Kasumi-1 (cell line): ENCODE measurements at places on chromosomes 16 and 17.

DNA sequence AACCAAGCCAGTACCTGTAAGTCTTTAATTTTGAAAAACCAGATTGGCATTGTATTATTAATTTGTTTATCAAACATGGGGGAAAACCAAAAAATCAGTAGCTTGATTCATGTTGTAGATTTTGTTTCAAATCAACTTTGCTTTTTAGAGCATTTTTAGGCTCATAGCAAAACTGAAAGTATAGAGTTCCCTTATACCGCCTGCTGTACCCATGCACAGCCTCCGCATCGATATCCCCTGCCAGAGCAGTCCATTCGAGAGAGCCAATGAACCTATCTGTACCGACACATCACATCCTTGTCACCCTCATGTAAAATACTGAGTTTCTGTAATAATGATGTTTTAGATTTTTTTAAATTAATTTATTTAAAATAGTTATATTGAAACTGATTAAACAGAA is 16.2 kb upstream of the MRC2 start:
- peak; percentile 39 for DNase-seq

DNA sequence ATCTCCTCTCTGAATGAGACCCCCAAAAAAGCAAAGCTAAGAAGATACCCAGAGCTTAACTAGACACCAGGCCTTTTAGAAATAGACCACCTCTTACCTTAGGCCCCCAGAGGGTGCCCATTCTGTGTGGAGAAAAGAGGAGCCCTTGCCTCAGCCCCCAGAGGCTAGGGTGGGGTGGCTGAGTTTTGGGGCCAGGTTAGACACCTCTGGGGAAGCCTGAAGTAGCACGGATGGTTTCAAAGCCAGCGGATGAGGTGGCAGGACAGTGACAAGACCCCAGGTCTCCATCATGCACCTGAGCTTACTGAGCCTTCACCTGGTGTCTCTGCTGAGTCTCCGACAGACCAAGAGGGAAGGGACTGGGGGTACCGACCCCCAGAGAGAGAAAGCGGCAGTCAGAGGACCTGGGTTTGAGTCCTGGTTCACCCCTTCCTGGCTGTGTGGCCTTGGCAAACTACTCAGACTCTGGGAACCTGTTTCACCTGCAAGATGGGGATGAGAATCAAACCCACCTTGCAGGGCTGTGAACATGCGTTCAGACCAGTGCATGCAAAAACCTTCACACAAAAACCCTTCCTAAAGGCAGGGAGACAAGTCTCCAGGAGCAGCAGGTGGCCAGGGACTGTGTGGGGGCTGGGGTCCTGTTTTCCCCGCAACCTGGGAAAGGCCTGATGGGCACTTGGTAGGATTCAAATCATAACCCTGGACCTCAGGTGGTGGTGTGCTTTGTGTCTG is 7.7 kb downstream of the SCGB1C2 start:
- no peak for DNase-seq

- DNase-seq: no peak
These were observed 53.3 kb upstream of the KCNJ16 start for GRCh38 chr17:70021726-70022125.

DNA sequence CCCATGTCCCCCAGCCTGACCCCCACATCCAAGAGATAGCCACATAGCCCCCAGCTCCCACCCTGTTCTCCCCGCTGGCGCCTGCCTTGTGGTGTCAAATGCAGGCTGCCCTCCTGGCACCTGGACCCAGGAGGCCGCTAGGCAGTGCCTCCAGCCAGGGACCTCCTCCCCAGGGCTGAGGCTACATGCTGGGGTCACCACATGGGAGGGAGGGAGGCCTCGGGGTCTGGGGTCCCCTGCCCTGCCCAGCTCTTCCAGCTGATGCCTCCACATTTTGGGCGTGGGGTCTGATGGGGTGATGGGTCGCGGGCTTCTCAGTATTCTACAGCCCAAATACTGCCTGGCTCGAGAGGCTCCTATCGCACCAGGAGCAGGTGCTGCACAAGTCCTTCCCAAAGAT is 9.5 kb downstream of the TBC1D26 start:
- DNase-seq: no peak

DNA sequence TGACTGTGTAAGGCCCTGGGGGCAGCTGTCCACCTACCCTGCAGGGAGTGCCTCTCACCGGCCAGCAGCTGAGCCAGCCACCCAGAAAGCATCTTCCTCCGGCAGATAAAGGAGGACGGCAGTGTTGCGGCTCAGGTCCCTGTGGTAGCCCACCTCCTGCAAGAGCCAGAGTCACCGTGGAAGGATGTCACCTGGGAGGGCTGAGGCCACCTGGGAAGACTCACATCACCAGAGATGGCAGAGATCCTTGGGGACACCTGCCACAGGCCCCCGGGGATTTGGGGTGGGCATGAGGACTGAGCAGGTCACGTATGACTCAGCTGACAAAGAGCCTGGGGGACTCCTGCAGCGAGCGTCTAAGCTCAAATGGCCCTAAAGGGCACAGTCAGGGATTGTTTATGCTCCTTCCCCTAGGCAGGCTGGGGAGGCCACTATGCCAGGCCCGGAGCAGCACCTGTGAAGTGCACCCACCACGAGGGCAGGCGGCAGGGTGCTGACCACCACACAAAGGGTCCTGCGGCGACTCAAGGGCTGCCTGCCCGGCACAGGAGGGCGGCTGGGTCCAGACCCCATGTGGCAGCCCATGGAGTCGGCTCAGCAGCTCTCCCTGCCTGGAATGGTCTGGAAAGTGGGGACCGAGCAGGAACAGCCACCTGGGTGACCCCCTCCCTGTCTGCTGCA is 44.1 kb downstream of the TNFRSF13B start:
- no peak for DNase-seq

- no peak for DNase-seq
These were observed 20.3 kb downstream of the CLUH start for GRCh38 chr17:2691069-2691871.

GRCh38 chr16:77579351-77579891 is 142.9 kb upstream of the NUDT7 start:
- DNase-seq: no peak

DNA sequence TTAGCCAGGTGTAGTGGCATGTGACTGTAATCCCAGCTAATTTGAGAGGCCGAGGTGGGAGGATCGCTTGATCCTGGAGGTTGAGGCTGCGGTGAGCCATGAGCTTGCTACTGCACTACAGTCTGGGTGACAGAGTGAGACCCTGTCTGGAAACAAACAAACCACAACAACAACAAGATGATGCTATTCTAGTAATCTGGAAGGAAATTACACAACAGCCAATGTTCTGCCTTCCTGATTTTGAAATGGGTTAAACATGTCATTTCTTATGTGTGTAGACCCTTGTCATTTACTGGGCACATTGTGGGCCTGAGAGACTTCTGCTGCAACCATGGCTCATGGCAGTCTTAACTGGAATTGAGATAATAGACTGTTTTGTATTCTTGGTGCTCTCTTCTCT is 5.9 kb downstream of the COQ7 start:
- DNase-seq: no peak

- DNase-seq: peak; percentile 38
These were observed 1.4 kb downstream of the APRT start for GRCh38 chr16:88810166-88810911.

DNA sequence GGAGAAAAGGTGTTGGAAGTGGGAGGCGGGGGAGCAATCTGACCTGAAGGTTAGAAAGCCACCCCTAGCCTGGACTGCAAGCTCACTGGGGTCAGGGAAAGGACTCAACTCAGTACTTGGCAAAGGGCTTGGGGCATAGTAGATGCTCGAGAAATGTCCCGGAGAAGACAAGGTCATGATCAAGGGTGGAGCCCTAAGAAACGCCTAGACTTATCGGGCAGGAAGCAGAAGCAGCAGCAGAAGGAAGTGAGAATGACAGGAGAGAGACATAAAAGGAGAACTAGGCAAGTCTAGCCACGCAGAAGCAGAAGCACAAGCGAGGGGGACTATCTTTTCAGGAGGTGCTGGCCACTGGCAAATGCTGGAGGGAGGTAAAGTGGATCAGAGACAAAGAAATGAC is 10.2 kb downstream of the COTL1 start:
- peak; percentile 97 for DNase-seq

- no peak for DNase-seq
These were observed 6.4 kb downstream of the DPEP1 start for GRCh38 chr16:89619840-89620239.

GRCh38 chr17:48043176-48043575 is 5.0 kb upstream of the NFE2L1 start:
- DNase-seq: no peak

DNA sequence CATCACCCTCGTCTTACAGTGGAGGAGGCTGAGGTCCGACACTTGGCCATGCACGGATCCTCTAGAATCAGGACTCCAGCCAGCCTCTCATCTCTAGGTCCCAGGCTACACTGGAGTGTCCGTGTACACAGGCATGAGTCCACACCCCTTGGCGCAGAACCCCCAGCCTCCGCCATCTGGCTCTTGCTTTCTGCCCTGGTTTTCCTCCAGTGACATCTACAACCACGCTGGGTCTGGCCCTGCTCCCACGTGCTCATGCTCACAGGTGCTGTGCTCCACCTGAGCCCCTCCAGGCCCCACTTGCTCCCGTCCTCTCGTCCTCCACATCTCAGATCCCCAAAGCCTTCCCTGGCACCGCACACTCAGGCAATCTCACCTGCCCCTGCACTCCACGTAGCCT is 260.8 kb downstream of the ENGASE start:
- no peak for DNase-seq

GRCh38 chr17:34403006-34403405 is 40.0 kb upstream of the CCL1 start:
- DNase-seq: no peak

- no peak for DNase-seq
These were observed 683.1 kb upstream of the SALL1 start for GRCh38 chr16:51834133-51834532.

GRCh38 chr17:34378664-34379101 is 15.7 kb upstream of the CCL1 start:
- peak; percentile 87 for DNase-seq

GRCh38 chr17:9123594-9124553 is 102.6 kb downstream of the NTN1 start:
- DNase-seq: no peak
